ENCODE measurements at places on chromosomes 4 and X.

GRCh38 chr4:186497043-186497442 is 58.3 kb downstream of the MTNR1A start:
- DNase-seq, result no peak

GRCh38 chr4:1406394-1406980 is at the start of gene NKX1-1:
TSS of gene NKX1-1 (minus strand) at chr4:1406442. CDS start at chr4:1406442, 0 bp downstream.
- no peak for DNase-seq

- DNase-seq, result no peak
Observed at GRCh38 chr4:1234811-1235292, 14.1 kb downstream of the CTBP1 start.

DNA sequence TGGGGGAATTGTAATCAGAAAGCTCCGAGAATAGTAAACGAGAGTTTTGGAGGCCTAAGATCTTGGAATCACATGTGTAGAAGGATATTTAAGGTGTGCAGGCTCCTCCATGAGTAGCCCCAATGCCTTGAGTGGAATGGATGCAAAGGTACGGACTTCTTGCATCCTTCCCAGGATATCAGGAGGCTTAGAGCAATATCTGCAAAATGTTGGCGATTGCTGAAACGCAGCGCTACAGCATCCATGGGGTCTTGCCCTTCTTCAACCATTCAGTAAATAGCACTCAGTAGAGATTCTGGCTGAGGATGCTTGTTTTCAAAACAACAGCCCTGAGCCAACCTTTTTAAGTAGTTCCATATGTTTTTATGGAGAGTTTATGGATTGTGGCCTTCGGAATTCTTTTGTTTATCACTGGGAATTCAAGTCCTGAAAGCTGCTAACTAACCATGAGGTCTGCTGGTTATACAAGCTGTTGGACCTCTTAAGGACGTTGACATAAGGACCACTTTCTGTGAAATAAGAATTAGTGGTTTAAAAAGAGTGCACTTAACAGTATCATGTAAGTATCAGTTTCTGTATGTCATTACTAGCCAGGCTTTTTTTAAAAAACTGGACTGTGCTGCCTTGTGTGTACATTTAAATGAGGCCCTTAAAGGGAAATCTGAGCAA is 228.8 kb upstream of the PGRMC2 start:
- DNase-seq, result no peak

DNA sequence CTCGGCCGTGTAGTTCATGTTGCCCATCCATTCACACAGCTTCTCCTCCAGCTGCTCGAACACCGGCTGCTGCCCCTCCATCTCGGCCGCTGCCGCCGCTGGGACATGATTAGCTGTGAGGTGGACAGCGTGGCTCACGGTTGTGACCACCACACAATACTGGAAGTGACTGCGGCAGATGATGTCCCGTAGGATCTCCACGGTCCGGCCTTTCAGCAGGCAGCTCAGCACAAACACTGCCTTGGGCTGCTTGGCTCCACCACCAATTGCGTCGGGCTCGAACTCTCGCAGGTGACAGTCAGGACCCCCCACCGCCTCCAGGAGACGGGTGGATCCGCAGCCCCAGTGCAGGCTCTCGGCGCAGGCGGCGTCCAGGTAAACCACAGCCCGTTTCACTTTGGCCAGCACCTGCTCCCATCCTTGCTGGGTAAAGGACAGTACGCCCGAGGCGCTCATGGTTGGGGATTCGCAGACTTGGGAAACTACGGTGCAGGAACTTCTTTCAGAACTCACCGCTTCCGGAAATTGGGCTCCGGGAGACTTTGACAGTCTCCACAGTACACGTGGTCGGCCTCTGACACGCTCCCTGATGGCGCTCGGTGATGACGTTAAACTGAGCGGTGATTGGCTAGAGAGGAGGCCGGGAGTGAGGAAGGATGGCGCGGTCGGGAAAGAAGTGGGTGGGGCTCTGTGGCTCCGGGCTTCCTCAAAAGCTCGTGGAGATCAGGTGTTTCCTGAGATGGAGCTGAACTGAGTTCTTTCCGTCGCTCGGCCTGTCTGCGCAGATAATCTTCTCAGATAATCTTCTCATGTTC is at the start of gene SCFD2:
TSS of gene SCFD2 (minus strand) at position 576 of the 815 bp plus-strand sequence.
- DNase-seq, result peak; percentile 92

GRCh38 chr4:94690851-94691254 is 66.9 kb upstream of the BMPR1B start:
- no peak for DNase-seq

GRCh38 chrX:137424679-137425078 is 141.2 kb upstream of the ZIC3 start:
- DNase-seq, result no peak

GRCh38 chr4:78706302-78706701 is 69.8 kb upstream of the BMP2K start:
- no peak for DNase-seq

DNA sequence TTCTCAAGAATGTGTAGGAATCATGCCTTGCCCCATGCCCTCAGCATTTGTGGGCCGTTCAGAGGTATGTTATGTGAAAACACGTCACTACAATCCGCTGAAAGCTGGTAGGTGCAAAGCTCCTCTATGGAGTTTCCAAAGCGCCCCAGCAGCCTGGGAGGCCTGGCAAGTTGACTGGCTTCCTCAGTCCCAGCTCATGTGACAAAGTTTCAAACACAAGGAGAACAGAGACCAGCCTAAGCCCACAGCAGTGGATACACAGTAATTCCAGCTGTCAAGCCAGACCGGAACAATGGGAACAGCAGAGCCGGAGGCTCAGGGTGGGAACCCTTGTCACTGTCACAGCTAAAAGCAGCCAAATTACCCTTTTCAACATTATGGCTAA is 33.5 kb downstream of the NAT8L start:
- DNase-seq, result no peak

- DNase-seq, result no peak
Observed at GRCh38 chr4:74304095-74304625, 4.1 kb upstream of the EPGN start.

All from T-helper 17 cell (primary cell).